ENCODE measurements at places on chromosomes 7 and 10.

GRCh38 chr7:17849504-17849903 is 90.8 kb downstream of the SNX13 start:
- no peak for DNase-seq

GRCh38 chr10:20040012-20040411 is 223.8 kb downstream of the PLXDC2 start:
- no peak for DNase-seq

- DNase-seq = peak; percentile 27
Measured at GRCh38 chr7:5827755-5828154, 46.3 kb upstream of the RNF216 start.

DNA sequence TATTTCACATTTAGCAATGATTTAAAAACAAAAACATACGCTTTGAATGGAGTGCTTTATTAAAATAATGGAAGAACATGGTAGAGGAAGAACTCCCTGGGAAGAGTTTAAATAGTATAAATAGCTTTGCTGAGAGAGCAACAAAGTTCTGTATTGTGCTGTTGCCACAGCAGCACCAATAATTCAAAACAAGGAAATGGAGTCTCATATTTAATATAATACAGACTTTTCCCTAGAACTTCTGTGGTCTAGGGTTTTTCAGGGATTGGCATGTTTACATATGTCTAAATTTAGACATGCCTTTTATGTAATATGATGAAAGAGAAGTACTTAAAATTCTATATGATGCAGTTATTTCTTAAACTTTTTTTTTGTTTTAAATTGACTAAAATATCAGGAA is 217.2 kb upstream of the HDAC9 start:
- no peak for DNase-seq

- DNase-seq = no peak
Measured at GRCh38 chr10:126634347-126634746, 36.1 kb downstream of the C10orf90 start.

- DNase-seq = no peak
Measured at GRCh38 chr7:109336531-109336930, 766.9 kb downstream of the DNAJB9 start.

DNA sequence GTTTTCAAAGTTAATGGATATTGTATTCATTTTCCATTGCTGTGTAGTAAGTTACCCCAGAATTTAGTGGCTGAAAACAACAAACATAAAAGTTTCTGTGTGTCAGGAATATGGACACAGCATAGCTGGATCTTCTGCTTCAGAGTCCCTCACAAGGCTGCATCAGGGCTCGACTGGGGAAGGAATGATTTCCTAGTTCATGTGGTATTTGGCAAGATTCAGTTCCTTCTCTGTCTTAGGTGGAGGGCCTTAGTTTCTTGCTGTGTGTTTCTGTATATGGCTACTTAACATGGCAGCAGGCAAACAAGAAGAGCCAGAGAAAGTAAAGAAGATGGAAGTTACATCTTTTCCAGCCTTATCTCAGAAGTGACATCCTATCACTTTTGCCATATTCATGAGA is 51.1 kb downstream of the TPST1 start:
- no peak for DNase-seq

DNA sequence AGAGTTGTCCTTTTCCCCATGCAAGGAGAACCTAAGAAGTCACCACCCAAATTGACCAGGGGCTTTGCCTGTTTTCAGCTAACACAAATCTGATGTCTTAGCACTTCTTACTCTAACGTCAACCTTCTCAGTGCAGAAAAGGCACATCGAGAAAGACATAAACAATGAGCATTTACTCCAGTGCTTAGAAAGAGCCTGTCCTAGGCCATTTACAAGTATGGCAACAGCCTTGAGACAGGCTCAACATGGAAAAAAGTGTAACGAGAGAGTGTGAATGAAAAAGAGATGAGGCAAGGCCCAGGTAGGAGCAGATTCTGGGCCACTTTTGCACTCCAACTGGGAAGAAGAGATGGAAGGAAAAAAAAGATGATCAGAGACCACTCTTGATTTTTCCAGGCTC is 54.4 kb downstream of the CPED1 start:
- no peak for DNase-seq

DNA sequence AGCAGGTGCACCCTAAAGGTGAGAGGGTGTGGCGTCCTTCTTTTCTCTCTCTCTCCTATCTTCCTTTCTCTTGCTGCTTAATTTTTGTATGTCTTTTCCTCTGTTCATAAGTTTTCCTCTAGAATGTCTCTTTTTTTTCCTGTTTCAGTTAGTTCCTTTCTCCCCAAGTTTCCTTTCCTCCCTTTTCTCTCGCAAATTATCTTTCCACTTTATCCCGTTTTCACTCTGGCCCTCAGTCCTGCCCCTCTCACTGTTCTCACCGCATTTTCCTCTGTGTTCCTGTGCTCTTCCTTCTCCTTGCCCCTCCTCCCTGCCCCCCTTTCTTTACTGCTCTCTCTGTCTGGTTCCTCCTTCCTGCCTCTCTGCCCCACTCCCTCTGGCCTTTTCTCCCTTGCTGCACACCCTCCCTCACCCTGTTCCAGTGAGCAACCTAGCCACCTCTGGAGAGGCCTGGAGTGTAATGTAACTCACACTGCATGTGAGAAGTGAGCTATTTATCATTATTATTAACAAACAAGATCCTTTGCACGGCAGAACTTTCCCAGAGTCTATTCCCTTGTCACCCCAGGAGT is 158.5 kb downstream of the C10orf105 start:
- DNase-seq = no peak

GRCh38 chr7:125383324-125383723 is 453.7 kb upstream of the POT1 start:
- DNase-seq = no peak

DNA sequence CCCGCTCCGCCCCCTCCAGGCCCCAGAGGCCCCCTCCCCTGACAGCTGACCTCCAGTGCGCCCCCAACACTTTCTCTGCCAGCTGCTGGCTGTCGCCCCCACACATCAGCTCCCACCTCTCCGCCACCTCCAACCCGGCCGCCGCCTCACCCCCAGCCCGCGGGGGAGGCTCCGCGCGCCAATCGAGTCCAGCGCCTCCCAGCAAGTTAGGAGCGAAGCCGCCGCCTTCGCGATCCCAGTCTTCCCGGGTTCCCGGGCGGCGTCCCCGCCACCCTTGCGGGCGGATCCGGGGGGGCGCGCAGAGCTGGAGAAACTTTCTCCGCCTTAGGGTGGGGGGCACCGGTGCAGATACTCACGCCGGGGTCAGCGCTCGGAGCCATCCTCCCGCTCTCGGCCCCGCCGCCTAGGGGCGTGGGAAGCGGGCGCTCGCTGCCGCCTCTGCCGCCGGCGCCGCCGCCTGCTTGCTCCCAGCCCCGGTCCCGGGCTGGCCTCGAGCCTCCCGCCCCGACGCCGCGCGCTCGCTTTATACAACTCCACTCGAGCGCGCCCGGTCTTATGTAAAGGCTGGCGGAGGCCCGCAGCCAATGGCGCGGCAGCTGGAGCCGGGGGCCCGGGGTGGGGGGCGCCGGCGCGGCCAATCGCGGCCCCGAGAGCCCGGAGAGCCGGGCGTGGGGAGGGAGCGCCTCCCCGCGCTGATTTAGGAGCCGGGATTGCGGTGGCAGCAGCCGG is at the start of gene CRTAC1:
Gene CRTAC1 (minus strand): TSS at position 529 of the 729 bp plus-strand sequence. CDS start 149 bp downstream, at position 380.
- DNase-seq = no peak

- no peak for DNase-seq
Measured at GRCh38 chr10:132328106-132328505, 3.9 kb upstream of the LRRC27 start.

DNA sequence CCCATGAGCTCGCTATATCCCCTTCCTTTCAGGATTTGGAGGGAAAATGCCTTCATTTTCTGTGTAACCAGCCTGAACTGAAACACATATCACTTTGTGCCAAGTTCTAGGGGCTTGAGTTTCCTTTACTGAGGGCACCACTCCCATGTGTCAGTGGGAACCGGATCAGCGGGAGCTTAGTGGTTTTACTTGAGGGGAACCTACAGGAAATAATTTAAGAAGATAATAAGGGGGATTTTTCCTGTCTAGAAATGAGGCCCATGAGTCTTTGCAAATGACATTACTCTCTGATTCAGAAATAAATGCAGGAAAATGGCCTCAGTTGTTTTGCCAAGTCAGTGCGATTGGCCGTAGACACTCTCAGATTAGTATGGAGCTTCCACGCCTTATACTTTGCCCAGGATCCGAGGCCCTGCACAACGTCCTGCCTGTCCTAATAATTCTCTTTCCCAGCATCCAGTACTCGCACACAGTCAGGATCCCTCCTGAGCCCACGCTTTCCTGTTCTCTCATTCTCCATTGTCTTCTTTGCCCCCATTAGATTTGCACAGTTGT is 86.4 kb upstream of the LYZL1 start:
- DNase-seq = no peak

- DNase-seq = no peak
Measured at GRCh38 chr7:157886266-157886665, 549.5 kb downstream of the DNAJB6 start.

- no peak for DNase-seq
Measured at GRCh38 chr7:151863386-151864079, 13.4 kb downstream of the PRKAG2 start.

GRCh38 chr10:35797187-35797586 is 155.1 kb upstream of the FZD8 start:
- no peak for DNase-seq

DNA sequence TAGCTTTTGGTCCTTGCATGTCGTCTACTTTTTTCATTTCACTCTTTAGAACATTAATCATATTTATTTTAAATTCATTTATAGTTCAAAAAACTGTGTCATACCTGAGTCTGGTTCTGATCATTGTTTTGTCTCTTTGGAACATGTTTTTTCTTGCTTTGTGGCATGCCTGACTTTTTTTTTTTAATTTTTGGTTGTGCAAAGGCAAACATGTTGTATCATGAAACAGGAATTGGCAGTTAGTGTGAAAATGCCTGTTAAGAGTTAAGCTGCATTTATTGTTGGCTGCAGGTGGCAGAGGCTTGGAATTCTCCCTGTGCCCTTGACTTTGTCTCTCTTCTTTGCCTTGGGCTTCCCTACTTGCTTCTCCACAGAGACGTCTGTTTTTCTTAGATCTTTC is 525.0 kb upstream of the ADARB2 start:
- no peak for DNase-seq

DNA sequence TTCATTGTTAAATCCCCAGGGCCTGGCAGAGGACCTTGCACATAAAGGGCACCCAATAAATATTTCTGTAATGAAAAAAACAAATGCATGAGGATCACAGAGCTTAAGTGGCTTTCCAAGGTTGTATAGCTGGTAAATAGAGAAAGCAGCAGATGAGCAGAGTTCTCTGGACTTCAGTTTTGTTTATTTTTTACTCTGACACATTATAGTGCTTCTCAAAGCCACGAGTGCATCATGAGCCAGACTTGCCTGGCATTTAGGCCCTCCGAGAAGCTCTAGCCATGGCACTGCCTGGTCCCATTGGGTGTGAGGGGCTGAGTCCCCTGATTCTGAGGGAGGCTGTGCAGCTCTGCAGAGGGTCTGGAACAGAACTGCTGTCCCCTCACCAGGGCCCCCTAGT is 87.2 kb upstream of the ZNF32 start:
- DNase-seq = no peak

GRCh38 chr7:139557857-139558581 is 34.5 kb downstream of the CLEC2L start:
- DNase-seq = no peak

GRCh38 chr7:34133356-34133982 is 228.1 kb downstream of the BMPER start:
- DNase-seq = no peak

- no peak for DNase-seq
Measured at GRCh38 chr10:85614981-85615380, 751.6 kb downstream of the GRID1 start.

GRCh38 chr7:96187735-96188134 is 134.2 kb downstream of the SLC25A13 start:
- no peak for DNase-seq

- no peak for DNase-seq
Measured at GRCh38 chr7:143299840-143300239, 11.7 kb downstream of the CASP2 start.

GRCh38 chr10:25815236-25815635 is 118.8 kb upstream of the MYO3A start:
- DNase-seq = no peak

GRCh38 chr7:36651404-36651803 is 72.9 kb downstream of the AOAH start:
- no peak for DNase-seq

DNA sequence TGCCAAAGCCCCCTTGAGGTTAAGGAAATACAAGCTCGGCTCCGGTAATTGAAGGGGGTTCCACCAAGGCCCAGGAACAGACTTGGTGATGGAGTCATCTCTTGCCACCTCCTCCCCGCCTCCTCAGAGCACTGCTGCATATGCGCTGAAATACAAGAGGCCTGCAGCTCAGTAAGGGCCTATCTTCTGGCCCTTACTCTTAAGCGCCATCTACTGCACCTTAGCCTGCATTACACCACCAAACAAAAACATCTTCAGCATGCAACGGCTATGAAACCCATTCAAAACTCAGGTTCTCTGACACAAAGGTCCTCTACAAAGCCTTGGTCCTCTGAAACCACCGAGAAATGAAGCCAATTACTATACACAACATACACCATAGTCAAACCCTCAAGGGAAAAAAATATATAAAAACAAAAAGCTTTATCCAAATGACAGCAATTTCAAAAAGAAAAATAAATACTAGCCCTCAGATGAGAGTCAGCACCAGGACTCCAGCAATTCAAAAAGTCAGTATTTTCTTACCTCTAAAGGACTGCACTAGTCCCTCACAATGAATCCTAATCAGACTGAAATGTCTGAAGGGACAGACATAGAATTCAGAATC is 176.8 kb upstream of the TBX20 start:
- DNase-seq = no peak

DNA sequence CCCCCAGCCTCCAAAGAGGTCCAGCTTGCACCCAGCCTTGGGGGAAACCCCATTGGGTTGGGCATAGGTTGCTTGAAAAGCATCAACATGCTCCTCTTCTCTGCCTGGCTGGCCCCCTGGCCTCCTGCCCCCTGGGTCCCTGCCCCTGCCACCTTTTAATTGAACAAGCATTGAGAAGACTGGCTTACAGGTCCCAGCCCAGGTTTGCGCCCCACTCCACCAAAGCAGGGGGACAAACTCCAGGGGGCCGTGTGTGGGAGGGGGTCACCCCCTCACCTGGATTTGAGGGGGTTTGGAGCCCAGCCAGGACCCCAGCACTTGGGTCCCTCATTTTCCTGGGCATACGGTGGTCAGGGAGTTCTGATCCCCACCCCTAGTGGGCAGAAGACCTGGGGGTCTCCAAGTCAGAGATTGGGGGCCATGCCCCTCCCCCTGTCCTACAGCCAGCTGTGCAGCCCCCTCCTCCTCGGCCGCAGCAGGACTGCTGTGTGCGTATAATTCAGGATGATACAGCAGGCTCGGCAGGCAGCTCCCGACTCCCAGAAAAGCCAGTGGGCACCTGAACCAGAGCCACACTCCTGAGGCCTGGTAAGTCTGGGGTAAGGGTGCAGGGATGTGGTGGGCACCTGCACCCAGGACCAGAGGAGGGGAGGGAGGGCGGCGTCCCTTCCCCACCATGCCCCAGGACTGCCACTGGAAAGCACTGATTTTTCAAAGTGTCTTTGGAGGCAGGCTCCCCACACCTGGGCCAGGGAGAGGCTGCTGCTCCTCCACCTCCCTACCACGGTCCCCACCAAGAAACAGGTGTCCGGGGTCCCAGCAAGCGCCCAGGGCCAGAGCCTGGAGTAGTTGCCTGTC is 1.7 kb downstream of the ELFN1 start:
- no peak for DNase-seq
